ENCODE measurements at places on chromosomes 12 and 14. TPM values are rescaled to one million over a fixed set of nuclear protein-coding genes. Genes with fewer than 3 reads are reported as not detected.

The CKB gene
- 12.0 TPM for total RNA-seq

The MUCL1 gene
- total RNA-seq: not detected

The LAG3 gene
- total RNA-seq: 0.12 TPM

The RFX4 gene
- total RNA-seq: not detected

DNA sequence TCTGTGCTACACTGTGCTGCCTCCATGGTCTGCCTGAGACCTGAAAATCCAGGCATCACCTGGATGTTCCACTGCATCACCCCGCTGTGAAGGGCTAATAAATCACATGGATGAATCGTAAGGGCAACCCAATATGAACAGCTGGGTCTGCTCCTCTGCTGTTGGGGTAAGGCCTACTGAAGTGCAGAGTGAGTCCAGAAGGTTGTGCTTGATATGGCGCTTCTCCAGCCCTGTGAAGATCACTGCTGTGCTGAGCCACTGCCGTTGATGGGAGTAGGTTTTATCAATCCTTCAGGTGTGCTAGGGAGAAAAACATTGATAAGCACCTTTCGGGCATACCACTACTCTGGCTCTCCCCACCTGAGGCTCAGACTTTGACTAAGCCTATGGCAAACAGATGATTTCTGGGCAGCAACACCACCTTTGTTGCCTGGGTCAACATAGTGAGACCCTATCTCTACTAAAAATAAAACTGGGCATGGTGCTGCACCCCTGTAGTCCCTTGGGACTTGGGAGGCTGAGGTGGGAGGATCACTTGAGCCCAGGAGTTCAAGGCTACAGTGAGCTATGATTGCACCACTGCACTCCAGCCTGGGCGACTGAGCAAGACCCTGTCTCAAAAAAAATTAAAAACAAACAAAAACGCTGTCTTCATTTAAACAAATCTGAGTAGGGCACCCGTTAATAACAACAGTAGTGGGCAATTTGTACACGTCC is 1.7 kb downstream of the ACVRL1 start:
- H3K27me3 ChIP-seq: peaks cover 26% of the 10 kb centered on the region
- no peak for DNase-seq
- no peaks in the 10 kb centered on the region for H3K36me3 ChIP-seq
- H3K4me3 ChIP-seq: no peak overlapping the region

DNA sequence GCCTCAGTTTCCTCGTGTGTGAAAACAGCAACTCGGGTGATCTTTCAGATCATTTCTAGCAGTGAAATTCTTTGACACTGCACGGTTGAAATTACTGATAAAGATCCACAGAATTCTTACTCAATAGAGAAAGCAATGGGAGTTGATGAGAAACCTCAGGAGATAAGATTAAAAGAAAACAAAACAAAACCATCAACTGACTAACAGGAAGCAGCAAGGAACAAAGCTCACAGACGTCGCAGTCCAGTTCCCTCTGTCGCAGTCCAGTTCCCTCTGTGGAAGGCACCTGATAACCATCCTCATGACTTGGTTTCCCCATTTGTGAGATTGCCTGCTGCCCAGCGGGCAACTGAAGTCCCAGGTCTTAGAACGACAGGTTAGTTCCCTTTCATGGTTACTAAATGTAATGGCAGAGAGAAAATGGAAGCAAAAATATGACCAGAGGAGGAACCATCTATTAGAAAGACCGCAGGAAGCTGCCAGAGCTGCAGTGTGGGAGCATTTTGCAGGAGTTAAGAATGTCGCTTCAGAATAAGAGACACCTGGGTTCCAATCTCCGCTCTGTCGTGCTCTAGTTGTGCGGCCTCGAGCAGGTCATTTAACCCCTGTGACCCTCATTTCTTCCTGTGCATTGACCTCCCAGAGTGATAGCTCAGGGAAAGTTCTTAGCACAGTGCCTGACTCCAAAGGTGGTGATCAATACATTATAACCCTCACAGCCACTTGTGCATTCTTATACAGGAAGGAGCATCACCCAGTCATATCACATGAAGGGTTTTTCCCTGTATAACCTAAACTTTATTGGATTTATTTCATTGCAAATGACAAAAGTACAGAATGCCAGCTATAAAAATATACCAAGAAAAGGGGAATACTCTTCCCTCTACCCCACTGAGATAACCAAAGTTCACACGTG is 5.1 kb upstream of the MED13L start:
- H3K36me3 ChIP-seq: peaks cover 3% of the 10 kb centered on the region
- peaks cover 25% of the 10 kb centered on the region for H3K4me1 ChIP-seq
- H3K27me3 ChIP-seq: no peaks in the 10 kb centered on the region

DNA sequence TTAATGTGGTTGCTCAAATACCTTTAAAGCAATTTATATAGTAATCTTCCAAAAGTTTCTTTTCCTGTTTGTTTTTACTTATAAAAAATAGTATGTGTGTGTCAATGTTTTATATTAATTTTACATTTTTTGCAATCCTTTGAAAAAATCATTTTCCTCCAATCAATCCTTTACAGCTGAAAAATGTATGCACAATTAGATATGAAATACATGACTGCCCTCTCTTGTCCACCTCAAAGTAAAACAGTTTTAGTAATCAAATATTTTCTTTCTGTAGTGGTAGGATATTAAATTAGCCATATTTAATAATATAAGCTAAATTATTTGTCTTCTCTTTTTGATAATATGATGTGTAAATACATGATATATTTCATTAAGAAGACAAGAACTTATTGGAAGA is 269.9 kb downstream of the ADAMTS20 start:
- H3K36me3 ChIP-seq: no peaks in the 10 kb centered on the region
- no peaks in the 10 kb centered on the region for H3K27me3 ChIP-seq
- H3K4me3 ChIP-seq: no peak overlapping the region
- H3K4me1 ChIP-seq: peaks cover 16% of the 10 kb centered on the region
- DNase-seq: no peak

DNA sequence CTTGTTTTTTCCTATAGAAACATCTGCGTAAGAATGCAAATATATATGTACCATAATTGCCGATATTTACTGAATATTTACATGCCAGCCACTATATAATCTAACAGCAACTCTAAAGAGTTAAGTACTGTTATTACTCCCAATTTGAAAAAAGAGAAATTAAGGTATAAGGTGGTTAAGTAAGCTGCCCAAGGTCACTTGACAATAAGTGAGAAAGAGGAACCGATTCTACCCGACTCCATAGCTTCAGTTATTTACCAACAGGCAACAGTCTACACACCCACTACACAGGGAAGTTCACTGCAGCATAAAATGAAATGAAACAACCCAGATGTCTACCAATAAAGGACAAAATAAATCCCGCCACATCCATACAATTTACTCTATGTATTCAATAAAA is 1.1 kb downstream of the MIS18BP1 start:
- H3K4me3 ChIP-seq: peak overlapping the region; percentile 94
- H3K4me1 ChIP-seq: peaks cover 38% of the 10 kb centered on the region
- H3K36me3 ChIP-seq: peaks cover 4% of the 10 kb centered on the region
- no peak for DNase-seq
- no peaks in the 10 kb centered on the region for H3K27me3 ChIP-seq

DNA sequence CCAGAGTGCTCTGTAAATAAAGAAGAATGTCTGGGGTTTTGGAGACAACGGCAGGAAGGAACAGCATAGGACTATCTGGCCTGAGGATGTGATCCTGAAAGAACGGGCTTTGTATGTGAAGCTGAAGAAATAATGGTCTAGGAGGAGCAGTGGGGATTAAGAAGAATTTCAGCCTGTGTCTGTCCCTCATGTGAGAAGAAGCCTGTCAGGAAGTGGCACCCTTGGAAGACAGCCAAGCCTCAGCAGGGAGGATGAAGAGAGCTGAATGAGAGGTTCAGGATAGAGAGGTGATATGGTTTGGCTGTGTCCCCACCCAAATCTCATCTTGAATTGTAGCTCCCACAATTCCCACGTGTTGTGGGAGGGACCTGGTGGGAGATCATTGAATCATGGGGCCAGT is 56.9 kb upstream of the TCL1A start:
- DNase-seq: no peak
- no peaks in the 10 kb centered on the region for H3K36me3 ChIP-seq
- no peak overlapping the region for H3K27ac ChIP-seq
- H3K4me3 ChIP-seq: no peak overlapping the region
- peaks cover 21% of the 10 kb centered on the region for H3K4me1 ChIP-seq

- DNase-seq: no peak
- H3K27me3 ChIP-seq: no peaks in the 10 kb centered on the region
- H3K4me3 ChIP-seq: no peak overlapping the region
- H3K36me3 ChIP-seq: peaks cover 25% of the 10 kb centered on the region
Observed at GRCh38 chr14:24108336-24108874, 6.2 kb upstream of the DCAF11 start.

DNA sequence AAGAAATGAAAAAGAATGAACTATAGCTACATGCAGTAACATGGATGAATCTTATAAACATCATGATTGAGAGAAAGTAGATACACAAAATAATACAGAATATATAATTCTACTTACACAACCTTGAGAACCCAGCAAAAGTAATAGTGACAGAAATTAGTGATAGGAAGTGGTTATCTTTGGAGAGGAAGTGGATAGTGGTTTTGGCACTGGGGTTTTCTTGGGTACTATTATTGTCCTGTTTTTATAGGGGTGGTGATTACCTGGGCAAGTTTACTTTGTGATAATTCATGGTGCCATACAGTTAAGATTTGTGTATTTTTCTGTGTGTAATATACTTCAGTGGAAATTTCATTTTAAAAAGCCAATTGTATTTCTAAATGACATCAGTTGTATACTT is 352.7 kb downstream of the AEBP2 start:
- H3K27me3 ChIP-seq: no peaks in the 10 kb centered on the region
- no peaks in the 10 kb centered on the region for H3K36me3 ChIP-seq
- no peak overlapping the region for H3K27ac ChIP-seq

GRCh38 chr12:92144631-92145480 is 790 bp downstream of the BTG1 start:
- peaks cover 83% of the 10 kb centered on the region for H3K36me3 ChIP-seq
- no peaks in the 10 kb centered on the region for H3K27me3 ChIP-seq
- peak overlapping the region; percentile 99 for H3K27ac ChIP-seq

GRCh38 chr14:41957459-41957858 is 350.8 kb downstream of the LRFN5 start:
- H3K27me3 ChIP-seq: no peaks in the 10 kb centered on the region
- no peak overlapping the region for H3K27ac ChIP-seq
- H3K4me1 ChIP-seq: no peaks in the 10 kb centered on the region
- no peaks in the 10 kb centered on the region for H3K36me3 ChIP-seq
- no peak overlapping the region for H3K4me3 ChIP-seq

- H3K4me3 ChIP-seq: no peak overlapping the region
- H3K27ac ChIP-seq: no peak overlapping the region
Observed at GRCh38 chr14:106414464-106414863, 888.1 kb downstream of the TMEM121 start.

DNA sequence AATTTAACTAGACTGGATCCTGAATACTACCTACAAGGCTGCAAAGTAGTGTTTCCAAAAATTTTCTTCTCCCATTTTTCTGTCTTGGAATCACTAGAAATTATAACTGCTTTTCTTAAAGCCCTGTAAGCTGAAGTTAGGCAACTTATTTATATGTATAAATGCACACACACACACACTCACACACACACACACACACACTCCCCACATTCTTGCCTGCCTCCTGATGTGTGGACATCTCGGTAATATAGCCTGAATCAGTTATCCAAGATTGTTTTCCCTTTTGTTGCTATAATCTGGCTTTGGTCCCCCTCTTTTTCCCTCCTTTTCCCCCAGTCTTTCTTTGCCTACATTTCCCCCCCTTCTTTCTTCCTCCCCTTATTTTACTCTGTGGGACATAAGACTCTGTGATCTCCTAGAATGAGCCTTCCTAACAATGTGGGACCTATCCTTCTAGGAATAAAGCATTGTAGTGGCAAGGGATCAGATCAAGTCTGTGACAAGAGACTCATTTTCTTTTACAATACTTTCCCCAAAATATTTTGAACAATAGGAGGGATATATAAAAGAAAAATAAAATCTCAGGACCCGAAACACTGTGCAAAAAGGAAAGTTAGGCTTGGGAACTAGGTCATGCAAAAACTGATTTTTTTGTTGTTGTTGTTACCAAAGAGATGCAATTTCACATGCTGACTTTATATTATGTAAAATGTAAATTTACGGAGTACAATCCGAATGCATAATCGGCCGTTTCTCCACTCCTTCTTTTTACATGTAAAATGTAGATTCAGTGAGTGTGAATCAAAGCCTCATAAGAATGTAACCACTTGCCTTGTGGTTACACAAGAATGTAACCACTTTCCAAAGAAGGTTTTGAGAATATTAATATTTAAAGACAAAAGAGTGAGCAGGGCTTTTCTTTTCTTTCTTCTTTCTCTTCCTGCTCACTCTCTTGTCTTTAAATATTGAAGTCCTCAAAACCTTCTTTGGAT is 26.3 kb upstream of the CD69 start:
- DNase-seq: no peak
- H3K4me1 ChIP-seq: peaks cover 20% of the 10 kb centered on the region
- H3K36me3 ChIP-seq: no peaks in the 10 kb centered on the region
- H3K27me3 ChIP-seq: no peaks in the 10 kb centered on the region

GRCh38 chr12:32398816-32399369 is 465 bp upstream of the FGD4 start:
- H3K27me3 ChIP-seq: peaks cover 8% of the 10 kb centered on the region
- H3K4me3 ChIP-seq: peak overlapping the region; percentile 95
- no peak for DNase-seq
- no peak overlapping the region for H3K27ac ChIP-seq
- peaks cover 2% of the 10 kb centered on the region for H3K36me3 ChIP-seq
- H3K4me1 ChIP-seq: peaks cover 11% of the 10 kb centered on the region

GRCh38 chr14:50173891-50174290 is 57.5 kb downstream of the SOS2 start:
- H3K36me3 ChIP-seq: peaks cover 35% of the 10 kb centered on the region
- no peaks in the 10 kb centered on the region for H3K27me3 ChIP-seq
- no peak overlapping the region for H3K27ac ChIP-seq
- H3K4me3 ChIP-seq: no peak overlapping the region
- no peaks in the 10 kb centered on the region for H3K4me1 ChIP-seq
- no peak for DNase-seq
